Stimulated activated CD8-positive, alpha-beta memory T cell treated with anti-CD3 and anti-CD28 coated beads, Interleukin-7, amount 100 ng/mL, for 48 hours (primary cell): ENCODE measurements at places on chromosomes 3 and 15.
A peak's percentile ranks its signal among the peaks of the same experiment; 100 is the strongest.

GRCh38 chr15:100311154-100311625 is 30.6 kb downstream of the ADAMTS17 start:
- DNase-seq = no peak

DNA sequence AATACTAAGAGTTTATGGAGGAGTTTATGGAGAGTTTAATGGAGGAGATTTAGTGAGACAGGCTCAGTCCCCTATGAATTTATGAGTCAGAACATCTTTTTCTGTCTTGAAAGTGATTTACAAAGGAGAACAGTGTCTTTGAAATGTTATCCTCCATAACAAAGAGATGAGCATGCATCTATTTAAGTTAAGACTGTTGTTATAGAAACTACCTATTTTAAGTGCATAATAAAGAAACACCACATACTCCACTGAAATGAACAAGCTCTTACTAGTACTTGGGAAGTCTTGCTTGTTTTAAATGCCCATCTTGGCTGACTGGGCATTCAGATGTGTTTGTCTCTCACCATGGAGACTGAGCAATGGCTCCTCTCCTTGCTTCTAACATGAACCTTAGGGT is 118.7 kb upstream of the ACP3 start:
- DNase-seq = no peak

DNA sequence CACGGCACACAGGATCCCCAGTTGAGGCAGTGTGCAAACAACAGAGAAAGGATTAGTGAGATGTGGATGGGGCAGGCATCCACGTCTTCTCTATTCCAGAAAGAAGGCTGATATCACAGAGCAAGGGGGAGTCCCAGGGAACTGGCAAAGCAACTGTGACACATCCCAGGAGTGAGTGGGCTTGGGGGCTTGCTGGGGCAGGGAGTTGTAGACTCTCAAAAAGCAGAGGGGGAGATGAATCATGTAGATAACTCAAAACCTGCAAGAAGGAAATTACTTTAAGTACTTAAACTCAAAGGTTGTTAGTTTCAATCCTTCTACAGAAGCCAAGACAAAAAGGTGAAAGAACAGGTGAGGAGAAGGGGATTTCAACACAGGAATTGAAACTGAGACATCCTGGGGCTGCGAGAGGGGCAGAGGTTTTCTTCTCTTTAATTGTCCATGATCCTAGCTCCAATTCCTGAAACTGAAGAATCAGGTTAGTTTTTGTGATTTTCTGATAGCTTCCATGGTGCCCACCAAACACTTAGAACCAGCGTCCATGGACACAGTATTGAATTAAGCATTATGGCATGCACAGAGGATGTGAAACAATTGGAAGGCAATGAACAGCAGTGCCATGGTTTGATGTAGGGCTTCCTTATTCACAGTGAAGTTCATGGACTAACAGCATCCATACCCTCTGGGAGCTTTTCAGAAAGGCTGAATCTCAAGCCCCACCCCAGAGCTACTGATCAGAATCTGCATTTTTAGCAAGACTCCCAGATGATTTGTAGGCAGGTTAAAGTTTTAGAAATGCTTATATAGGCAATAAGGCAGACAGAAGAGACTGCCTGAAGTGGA is 52.0 kb downstream of the CCR3 start:
- DNase-seq = peak; percentile 65

- no peak for DNase-seq
These were observed 100.7 kb downstream of the TIGIT start for GRCh38 chr3:114394551-114394950.

- DNase-seq = no peak
These were observed 15.5 kb upstream of the CCDC33 start for GRCh38 chr15:74220475-74221248.

DNA sequence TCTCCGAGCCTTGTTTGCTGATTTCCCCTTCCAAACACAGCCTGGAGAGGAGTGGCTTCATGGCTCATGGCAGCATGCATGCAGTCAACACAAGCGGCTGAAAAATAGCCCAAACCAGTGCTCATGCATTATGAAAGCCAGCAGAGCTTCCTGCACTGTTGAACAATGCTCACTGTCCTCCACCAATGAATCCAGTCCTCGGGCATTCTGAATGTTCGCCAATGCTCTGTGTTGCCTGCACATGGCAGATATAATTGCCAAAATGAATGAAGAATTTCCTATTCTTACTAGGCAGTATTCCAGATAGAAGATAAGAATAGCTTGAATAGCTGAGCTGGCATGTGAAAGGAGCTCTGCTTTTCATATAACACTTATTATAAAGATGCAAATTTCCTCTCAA is 252.7 kb downstream of the ROBO1 start:
- no peak for DNase-seq

GRCh38 chr3:162742159-162742717 is 1245.6 kb downstream of the OTOL1 start:
- DNase-seq = no peak

DNA sequence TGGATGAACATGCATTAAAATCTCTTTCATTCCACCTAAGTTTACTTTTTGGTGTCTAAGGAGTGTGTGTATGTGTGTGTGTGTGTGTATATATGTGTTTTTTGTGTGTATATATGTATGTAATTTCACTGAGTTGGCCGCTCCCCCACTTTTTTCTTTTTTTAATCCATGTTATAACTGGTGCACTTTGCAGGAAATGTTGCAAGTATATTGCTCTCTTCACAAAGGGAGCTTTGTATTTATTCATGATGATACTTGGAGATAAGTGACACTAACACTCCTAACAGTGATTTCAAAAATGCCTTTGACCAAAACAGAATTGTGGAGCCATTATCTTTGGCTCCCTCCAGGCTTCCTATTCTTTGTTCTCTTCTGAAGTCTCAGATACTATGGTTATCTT is 95.8 kb downstream of the FNDC3B start:
- no peak for DNase-seq
